ENCODE measurements at places on chromosomes 4 and X.

DNA sequence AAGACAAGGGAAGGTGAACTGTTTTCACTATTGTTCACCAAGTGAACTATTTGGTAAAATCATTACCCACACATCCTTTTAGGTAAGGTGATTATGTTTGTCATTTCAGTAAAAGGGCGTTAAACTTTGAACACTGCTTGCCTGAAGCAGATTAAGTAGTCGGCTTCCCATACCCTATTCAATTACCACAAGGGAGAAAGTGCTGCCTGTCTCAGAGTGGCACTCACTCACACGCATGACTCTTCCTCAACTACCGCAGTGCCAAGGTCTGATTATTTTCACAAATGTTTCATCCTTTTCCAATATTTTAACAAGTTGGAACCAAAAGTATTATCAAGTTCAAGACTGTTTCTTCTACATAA lies 11.0 kb downstream of the VEGFC start:
- no peak for DNase-seq

GRCh38 chr4:74983253-74983635 lies 50.3 kb downstream of the PARM1 start:
- DNase-seq, result no peak

DNA sequence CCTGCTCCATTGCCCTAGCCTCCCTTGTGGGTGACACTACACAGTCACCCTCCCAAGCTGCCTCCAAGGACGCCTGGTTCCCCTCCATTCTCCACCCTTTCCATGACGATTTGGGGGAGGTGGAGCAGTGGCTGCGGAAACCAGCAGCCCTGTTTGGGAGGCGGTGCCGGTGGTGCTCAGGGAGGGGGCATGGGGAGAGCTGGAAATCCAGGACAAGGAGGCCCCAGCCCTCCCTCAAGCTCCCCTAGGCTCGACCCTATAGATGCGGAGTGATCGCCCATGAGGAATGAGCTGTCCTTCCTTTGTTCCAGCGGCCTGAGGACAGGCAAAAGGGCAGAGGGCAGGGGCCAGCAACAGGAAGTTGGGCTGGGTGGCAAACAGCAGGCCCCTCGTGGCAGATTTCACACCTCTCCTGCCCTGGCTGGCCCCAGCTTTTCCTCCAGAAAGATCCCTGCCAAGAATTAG lies 3.6 kb upstream of the RENBP start:
- no peak for DNase-seq

DNA sequence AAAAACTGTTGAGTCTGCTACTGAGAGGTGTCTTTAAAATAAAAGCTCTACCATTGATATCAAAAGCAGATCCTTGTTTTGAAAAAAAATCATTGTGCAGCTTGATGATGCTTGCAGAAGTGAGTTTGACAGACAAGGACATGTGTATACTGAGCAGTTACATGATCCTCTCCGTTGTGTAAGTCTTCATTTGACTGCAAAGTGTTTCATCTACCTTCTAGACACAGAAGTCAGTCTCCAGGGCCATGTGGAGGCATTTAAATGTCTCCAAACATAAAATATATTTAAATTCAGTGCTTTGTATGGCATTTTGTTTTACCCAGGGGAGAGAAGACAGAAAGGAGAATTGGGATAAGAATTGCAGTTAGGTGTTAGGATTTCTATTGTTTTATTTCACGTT lies 107.8 kb upstream of the MYOZ2 start:
- no peak for DNase-seq

GRCh38 chr4:72661830-72662229 lies 92.8 kb upstream of the ADAMTS3 start:
- no peak for DNase-seq

DNA sequence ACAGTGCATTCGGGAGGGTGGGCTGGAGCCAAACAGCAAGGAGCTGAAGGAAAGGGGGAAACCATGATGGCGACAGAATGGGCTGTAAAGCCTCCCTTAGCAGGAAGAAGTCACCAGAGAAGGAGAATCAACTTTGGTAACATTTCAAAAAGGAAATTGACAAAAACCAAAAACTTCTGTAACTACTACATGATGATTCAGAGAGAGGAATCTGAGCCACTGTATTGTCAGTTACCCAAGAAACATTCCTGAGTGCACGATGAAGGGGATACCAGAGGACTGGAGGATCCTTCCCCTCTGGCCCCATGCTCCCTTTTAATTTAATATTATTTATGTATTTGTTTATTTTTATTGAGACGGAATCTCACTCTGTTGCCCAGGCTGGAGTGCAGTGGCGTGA lies 26.3 kb downstream of the PDHA1 start:
- DNase-seq, result no peak

DNA sequence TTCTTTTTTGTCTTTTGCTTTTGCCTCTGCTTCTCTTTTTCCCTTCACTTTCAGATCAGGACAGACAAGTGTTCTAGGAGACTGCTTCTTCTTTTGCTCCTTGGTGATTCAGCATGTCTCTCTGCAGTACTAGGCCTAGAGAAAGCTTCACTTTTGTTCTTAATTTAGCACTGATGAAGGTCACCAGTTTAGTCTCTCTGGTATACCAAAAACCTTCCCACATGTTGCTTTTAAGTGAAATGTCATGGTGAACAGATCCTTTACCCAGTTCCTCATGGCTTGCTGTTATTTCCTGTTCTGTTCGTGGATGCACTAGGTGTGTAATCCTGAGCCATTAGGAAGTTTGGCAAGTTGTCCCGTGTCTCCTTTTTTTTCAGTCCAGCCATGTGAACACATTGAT lies 53.3 kb downstream of the NBDY start:
- DNase-seq, result no peak

GRCh38 chr4:10030972-10031667 lies 9.8 kb upstream of the SLC2A9 start:
- no peak for DNase-seq

GRCh38 chrX:19496711-19497110 lies 18.6 kb downstream of the MAP3K15 start:
- no peak for DNase-seq

DNA sequence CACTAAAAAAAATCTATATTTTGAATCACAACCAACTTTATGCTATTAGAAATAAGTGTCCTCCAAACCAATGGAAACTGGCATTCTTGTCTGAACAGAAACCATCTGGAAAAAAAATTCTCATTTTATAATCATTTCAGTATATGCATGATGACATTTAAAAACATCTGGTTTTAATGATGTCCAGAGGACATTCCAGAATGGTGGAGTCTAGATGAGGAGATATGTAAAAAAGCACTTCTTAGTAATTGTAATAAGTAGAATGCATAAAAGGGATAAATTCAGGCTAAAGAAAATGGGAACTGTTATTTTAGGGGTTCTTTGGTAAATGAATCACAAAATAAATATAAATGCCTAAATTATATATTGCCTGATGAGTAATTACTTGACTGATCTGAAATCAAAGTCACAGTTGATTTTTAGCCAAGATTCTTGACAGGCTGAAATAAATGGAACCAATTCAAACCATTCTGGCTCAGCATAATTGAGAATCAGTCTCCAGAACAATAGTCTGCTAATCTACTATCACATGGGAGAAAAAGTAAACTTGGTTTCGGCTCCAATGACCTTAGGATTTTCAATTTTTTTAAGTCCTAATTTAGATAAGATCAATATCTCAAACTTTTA lies 636.6 kb downstream of the FAT4 start:
- peak; percentile 17 for DNase-seq

DNA sequence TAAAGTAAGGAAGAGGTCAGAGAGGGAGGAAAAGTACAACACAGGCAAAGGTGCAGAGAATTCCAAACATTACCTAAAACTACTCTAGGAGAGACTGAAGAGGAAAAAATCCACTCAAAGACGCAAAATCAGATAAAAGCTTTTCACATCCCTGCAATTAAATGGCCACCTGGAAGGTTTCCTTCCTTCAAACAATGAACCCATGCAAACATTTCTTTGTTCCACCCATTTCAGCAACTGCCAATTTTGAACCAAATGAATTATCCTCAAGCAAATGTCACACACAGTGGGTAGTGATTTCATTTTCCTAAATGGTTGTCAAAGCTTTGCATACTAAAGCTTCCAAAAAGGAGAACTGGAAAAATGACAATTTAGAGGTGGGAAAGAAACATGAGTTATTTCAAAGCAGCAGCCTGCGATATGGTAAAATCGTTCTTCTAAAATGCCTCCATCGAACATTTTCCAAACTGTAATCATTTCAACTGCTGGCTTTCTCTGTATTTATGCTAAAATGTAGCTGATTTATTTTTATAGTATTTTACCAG lies 45.0 kb downstream of the APBB2 start:
- no peak for DNase-seq

DNA sequence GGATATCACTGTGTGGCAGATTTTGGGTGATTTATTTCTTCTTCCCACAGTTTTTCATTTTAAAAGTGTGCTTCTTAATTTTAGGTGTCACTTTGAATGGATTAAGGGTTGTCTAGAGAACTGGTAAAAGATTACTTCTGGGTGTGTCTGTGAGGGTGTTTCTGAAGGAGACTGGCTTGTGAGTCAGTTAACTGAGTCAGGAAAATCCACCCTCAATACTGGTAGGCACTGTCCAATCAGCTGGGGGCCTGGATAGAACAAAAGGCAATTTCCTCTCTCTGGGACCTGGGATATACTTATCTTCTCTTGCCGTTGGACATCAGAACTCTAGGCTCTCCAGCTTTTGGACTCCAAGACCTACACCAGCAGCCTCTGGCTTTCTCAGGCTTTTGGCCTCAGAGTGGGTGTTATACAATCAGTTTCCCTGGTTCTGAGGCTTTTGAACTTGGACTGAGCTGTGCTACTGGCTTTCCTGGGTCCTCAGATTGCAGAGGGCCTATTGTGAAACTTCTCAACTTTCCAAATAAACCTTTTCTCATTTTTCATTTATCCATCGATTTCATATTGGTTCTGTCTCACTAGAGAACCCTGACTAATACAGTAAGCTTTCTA lies 413.1 kb downstream of the GBA3 start:
- DNase-seq, result no peak

DNA sequence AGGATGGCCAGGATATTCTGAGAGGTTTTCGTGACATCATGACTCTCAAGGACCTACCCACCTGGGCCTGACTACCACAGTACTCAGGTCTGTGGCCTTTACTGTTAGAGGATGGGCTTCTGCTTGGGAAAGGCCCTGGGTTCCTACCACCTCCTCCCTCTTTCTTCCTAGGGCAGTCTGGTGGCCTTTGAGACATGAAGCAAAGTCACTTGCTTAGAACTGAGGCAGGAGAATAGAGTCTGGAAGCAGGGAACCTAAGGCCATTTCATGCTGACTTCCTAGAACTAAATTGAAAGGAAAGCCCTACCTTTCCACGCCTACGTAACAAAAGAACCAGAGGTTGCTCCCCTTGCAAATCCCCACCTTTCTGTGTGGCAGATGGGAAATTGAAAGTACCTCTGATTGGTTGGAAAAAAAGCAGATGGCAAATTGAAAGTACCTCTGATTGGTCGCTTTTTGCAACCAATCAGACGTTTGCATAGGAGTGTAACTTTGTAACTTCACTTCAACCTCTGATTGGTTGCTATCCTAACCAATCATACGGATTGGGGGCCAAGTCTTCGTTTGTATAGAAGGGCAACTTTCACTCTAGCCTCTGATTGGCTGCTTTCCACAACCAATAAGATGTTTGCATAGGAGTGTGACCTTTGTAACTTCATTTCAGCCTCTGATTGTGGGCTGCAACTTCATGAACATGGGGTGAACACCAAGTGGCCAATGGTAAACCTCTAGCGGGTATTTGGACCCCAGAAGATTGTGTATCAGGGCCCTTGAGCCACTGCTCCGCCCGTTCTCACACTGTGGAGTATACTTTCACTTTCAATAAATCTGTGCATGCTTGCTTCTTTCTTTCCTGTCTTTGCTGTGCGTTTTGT lies 9.9 kb upstream of the AKAP14 start:
- no peak for DNase-seq

- DNase-seq, result no peak
Measured at GRCh38 chr4:138949866-138950265, 65.7 kb upstream of the NOCT start.

- no peak for DNase-seq
Measured at GRCh38 chr4:5962416-5962815, 55.8 kb downstream of the C4orf50 start.

GRCh38 chr4:46934726-46935125 lies 25.7 kb upstream of the COX7B2 start:
- no peak for DNase-seq

GRCh38 chr4:16126714-16127113 lies 42.9 kb upstream of the PROM1 start:
- no peak for DNase-seq

GRCh38 chr4:20193141-20193936 lies 58.4 kb upstream of the SLIT2 start:
- no peak for DNase-seq

DNA sequence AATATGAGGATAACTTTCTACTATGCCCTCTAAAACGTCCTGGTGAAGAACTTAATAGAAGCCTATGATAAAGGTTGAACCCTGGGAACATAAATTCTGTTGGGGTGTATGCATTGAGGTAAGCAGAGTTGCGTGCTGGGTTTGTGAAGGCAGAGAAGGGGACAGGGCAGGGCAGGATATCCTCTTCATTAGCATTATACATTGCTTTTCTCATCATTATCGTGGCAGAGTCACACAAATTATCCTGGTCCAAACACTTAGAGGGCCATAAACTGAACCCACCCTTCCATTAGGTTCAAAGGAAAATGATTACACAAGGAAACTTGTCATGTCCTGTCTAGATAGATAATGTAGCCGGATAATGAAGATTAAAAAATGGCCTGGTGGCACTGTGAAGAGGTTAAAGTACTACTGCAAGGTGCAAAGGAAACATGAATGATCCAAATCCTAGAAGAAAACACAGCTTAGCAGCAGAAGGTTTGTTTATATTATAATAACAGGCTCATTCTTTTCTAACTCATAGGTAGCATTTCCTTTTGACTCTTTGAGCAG lies 189.1 kb downstream of the SPCS3 start:
- DNase-seq, result no peak

DNA sequence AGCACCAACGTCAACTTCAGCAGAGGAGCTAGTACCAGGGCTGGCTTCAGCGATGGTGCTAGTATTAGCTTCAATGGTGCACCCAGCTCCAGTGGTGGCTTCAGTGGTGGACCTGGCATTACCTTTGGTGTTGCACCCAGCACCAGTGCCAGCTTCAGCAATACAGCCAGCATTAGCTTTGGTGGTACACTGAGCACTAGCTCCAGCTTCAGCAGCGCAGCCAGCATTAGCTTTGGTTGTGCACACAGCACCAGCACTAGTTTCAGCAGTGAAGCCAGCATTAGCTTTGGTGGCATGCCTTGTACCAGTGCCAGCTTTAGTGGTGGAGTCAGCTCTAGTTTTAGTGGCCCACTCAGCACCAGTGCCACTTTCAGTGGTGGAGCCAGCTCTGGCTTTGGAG lies 8.3 kb downstream of the TRO start:
- no peak for DNase-seq

DNA sequence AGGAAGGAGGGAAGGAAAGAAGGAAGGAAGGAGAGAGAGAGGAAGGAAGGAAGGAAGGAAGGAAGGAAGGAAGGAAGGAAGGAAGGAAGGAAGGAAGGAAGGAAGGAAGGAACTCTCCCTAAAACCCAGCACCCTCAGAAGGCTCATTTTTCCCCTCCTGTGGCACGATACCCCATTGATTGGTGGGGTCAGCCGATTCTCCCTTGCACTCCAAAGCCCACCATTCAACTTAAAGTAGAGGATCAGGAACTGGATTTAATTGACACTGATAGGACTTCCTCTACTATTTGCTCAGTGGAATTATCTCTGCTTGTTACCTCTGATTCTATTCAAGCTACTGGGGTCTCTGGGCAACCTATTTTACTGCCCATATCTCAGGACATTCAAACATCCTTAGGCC lies 199.2 kb upstream of the MAOA start:
- DNase-seq, result no peak

All from AG04449 (cell line).